Colonic mucosa (tissue), 4 donors: ENCODE measurements at places on chromosomes 13 and 19. TPM values are rescaled to one million over a fixed set of nuclear protein-coding genes. Genes with fewer than 3 reads are reported as not detected.

NLRP11 gene
- total RNA-seq: 0.07 TPM

GRCh38 chr19:38805180-38805579 is 7.6 kb downstream of the LGALS4 start:
- no peak for DNase-seq

LILRA1 gene
- total RNA-seq: 0.50 TPM

GRCh38 chr19:51023946-51024345 is 2.5 kb downstream of the KLK11 start:
- DNase-seq: no peak

DNA sequence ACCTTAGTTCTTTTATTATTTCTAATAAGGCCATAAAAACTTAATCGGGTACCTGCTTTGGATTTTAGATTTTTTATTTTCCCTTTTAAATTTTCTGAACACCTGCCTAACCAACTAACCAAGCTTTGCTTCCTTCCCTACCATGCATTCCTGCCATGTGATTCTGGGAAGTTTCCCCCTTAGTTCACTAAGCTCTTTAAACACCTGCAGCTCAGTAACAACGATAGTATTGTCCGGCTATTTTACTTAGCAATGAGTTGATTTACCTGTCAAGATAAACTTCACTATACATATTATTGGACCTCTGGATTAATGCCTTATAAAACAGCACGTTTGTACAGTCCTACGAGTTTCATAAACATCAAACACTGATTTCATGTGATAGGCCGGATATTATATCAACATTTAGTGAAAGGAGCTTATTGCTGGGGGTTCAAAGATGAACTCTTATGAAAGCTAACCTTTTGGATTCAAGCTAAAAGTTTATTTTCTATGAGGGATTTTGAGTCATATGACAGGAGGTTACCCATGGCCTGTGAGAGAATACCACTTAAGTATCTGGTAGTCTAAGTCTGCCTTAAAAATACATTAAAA is 81.0 kb upstream of the STARD13 start:
- DNase-seq: no peak

- no peak for DNase-seq
Measured at GRCh38 chr13:20274466-20274865, 42.3 kb upstream of the GJB6 start.

- no peak for DNase-seq
Measured at GRCh38 chr13:91825516-91825915, 427.1 kb downstream of the GPC5 start.

- DNase-seq: no peak
Measured at GRCh38 chr13:30712536-30713532, 22.5 kb upstream of the ALOX5AP start.

MYH14 gene
- total RNA-seq: 506 TPM

- DNase-seq: no peak
Measured at GRCh38 chr13:112351825-112352224, 24.3 kb upstream of the SPACA7 start.

DNA sequence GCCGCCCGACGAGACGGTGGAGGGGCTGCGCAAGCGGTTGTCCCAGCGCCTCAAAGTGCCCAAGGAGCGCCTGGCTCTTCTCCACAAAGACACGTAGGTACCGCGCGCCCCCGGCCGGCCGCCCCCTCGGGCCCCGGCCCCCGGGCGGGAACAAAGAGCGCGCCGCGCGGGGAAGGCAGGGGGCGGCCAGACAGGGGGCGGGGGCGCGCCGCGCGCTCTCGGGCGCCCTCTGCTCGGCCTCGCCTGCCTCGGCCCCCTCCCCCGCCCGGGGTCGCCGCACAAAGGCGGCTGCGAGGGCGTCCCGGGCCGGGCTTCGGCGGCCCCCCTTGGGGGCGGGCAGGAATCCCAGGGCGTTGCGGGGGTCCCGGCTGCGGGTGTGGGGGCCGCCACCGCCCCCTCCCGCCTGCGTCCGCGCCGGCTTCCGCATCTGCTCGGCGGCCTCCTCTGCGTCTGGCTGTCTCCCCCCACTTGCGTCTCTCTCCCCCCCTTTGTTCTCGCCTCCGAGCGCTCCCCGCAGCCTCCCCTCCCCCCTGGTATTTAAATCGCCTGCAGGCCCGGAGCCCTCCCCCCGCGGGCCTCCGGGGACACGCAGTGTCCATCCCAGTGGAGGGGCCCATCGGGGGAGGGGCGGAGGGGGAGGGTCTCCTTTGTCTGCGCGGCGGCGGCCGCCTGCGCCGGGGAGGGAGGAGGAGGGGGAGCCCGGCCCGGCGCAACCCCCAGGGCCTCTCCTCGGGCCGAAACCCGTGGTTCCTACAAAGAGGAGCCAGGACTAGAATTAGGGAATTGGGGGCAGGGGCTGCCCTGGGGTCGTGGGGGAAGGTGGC is 2.3 kb downstream of the MIDN start:
- peak; percentile 65 for DNase-seq

SPRED3 gene
- 0.99 TPM for total RNA-seq

GRCh38 chr19:6685962-6686627 is 16.1 kb upstream of the TNFSF14 start:
- no peak for DNase-seq

SYDE1 gene
- total RNA-seq: 5.8 TPM

- peak; percentile 86 for DNase-seq
Measured at GRCh38 chr13:113584205-113584869, at the start of gene TFDP1. TSS of gene TFDP1 (plus strand) at chr13:113584753. CDS start at chr13:113585838, 1,085 bp downstream.

MISP3 gene
- total RNA-seq: 32.7 TPM
